ENCODE measurements at places on chromosomes 2 and 18. TPM values are rescaled to one million over a fixed set of nuclear protein-coding genes. Genes with fewer than 3 reads are reported as not detected.

C1QL2 gene
- not detected for total RNA-seq

HNMT gene
- 3.4 TPM for total RNA-seq

SEPTIN10 gene
- 71.4 TPM for total RNA-seq

CACNB4 gene
- under 0.01 TPM for total RNA-seq

TMEM198 gene
- under 0.01 TPM for total RNA-seq

Data from tracheal epithelial cell (primary cell).